ENCODE measurements at places on chromosomes 4 and X.

- peak; percentile 72 for DNase-seq
These were observed 167.5 kb upstream of the MAP3K15 start for GRCh38 chrX:19682712-19683331.

DNA sequence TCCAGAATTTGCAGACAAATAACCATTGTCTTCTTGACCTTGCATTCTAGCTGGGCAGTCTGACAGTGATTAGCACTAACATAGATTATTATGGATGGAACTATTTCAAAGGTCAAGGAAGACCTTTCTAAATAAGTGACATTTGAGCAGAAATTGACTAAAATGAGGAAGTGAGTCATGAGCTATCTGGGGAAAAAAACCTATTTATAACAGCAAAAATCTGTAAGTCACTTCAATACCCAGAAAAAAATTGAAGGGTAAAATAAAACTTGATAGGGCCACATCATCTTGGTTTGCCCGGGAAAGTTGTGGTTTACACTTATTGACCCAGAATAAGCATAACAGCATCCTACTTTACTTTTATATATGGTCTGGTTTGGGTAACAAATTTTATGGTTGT, 414.6 kb upstream of the HS3ST1 start:
- no peak for DNase-seq

DNA sequence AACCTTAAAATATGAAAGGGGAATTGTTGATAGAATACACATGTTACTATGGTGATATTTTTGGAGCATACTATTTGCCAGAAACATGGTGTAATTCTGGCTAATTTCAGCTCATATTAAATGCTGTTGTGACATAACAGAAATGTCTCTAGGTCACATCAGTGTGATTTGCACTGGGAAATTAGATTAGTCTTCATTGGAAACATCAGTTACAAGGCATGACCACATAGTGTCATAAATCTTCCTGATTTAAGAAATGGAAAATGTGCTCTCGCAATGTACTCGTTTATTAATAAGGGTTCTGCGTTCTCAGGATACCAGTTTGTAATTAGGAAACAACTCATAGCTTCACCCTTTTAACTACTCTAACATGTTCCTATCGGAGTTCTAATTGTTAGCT, 72.9 kb upstream of the GYPA start:
- DNase-seq = no peak

- no peak for DNase-seq
These were observed 36.3 kb upstream of the REST start for GRCh38 chr4:56871371-56871866.

- no peak for DNase-seq
These were observed 78.1 kb upstream of the DHRSX start for GRCh38 chrX:2578864-2579263.
